ENCODE measurements at places on chromosomes 13 and 19.

DNA sequence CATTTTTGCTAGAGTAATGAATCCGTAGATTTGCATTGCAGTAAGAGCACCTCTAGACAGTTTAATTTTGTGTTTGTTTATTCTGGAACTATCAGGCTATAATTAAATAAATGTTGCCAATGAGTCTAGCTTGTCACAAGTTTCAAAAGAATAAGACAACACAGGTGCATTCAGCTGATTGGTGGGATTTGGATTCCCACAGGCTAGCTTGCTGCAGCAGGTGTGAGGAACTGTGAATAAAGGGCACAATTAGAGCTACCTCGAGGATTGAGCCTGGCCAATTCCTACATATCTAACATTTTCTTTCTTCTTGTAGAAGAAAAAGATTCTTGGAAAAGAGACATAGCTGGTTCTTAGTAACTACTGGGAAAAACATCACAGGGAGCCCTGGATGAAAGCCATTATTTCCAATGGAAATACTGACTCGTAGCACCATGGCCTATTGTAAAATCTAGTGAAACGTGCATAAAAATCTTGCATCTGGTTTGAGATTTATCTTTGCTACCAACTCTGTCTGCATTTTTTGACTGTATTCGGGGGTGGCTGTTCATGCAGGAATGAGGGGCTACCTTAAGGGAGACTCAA is 360.9 kb downstream of the FGF9 start:
- no peak for DNase-seq

- no peak for DNase-seq
Measured at GRCh38 chr13:109740121-109740520, 46.3 kb downstream of the IRS2 start.

DNA sequence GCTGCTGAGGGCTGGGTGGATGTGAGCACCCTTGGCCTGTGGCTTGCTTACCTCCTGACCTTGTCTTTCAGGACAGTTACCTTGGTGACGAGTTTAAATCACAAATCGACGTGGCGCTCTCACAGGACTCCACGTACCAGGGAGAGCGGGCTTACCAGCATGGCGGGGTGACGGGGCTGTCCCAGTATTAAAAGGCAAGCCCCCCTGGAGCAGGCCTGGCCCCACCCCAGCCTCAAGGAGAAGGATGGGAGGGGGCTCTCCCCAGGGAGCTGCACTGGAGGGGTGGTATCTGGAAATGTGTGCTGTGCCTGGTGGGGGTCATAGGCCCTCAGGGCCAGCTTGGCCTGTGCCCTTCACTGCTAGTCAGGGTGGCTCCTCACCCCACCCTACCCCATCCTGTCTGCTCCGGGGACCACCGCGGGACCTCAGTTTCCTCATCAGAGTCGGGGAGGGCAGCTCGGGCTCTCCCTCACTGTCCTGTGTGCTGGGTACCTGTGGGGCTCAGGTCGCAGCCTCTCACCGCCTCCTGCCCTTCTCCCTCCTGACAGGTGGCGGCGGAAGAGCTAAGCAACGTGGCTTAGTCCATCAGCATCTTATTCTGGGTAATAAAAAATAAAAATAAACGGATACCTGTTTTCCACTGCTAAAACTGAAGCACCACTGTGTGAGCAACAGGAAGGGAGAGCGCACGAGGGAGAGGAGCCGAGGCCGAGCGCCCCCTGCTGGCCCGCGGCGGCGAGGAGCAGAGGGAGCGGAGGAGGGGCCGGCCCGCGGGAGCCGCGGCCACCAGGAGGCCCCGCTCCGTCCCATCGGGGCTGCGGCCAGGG is 29.8 kb downstream of the CERS1 start:
- DNase-seq = no peak

GRCh38 chr13:91639330-91639729 is 240.9 kb downstream of the GPC5 start:
- DNase-seq = no peak

Data from NCI-H1048 (cell line).